ENCODE measurements at places on chromosomes 3 and 15.

DNA sequence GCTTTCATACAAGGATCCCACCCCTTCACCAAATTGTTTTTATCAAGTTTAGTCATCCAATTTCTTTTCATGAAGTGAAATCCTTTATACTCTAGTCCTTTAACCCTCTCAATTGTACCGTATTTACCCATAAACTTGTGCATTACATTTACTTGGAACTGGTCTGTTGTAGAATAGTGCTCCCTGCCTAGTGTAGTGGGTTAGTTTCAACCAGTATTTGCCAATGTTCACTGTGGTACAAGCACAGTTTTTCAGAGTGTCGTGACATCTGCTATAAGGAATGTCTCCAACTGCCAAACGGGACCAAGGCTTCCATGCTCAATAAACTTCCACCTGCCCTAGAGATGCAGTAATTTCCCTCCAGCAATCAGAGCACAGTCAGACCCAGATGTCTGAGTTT is 211.9 kb downstream of the KCNAB1 start:
- DNase-seq = no peak

GRCh38 chr15:70469182-70469581 is 294.2 kb downstream of the UACA start:
- DNase-seq = no peak

DNA sequence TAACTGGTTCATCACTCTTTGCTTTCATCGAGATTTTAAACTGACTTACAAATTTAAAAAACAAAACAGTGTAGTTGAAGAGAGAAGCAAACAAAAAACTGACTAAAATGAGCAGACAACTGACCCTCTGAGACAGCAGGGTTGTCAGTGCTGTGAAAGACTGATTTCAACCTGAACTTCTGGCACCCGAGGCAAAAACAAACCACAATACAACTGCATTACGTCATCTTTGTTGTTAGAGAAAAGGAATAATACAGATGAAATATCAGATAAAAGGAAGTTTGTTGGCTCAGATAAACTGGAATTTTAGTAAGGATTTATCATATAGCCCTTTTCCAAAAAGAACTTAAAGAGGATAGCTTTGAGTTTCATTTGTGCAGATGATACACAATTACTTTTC is 51.1 kb downstream of the PARP15 start:
- no peak for DNase-seq

DNA sequence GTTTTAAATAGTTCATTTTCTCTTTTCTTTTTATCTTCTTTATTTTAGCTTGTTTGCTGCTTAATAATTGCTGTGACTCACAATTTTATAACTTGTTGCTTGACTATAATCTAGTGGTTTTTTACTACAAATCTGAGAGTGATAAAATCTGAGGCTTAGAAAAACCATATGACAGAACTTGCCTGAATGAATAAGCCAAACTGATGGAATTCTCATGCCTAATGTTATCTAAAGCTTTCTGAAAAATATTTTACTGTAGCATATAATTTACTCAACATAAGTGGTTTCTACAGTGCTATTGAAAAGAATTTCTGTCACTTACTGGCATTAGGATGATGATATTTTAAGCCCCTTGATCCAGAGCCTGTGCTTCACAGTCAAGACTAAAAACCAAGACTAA is 175.1 kb downstream of the VGLL3 start:
- no peak for DNase-seq

DNA sequence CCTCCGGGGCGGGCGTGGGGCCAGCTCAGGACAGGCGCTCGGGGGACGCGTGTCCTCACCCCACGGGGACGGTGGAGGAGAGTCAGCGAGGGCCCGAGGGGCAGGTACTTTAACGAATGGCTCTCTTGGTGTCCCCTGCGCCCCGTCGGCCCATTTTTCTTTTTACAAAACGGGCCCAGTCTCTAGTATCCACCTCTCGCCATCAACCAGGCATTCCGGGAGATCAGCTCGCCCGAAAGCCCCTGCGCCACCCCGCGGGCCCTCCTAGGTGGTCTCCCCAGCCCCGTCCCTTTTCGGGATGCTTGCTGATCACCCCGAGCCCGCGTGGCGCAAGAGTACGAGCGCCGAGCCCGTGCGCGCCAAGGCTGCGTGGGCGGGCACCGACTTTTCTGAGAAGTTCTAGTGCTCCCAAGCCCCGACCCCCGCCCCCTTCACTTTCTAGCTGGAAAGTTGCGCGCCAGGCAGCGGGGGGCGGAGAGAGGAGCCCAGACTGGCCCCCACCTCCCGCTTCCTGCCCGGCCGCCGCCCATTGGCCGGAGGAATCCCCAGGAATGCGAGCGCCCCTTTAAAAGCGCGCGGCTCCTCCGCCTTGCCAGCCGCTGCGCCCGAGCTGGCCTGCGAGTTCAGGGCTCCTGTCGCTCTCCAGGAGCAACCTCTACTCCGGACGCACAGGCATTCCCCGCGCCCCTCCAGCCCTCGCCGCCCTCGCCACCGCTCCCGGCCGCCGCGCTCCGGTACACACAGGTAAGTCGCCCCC is at the start of gene THBS1:
Gene THBS1, plus strand, starts transcription at position 595 of the 757 bp plus-strand sequence. CDS start 779 bp downstream, outside the sequence.
- DNase-seq = no peak

- no peak for DNase-seq
Measured at GRCh38 chr3:27079427-27080257, 289.5 kb downstream of the NEK10 start.

DNA sequence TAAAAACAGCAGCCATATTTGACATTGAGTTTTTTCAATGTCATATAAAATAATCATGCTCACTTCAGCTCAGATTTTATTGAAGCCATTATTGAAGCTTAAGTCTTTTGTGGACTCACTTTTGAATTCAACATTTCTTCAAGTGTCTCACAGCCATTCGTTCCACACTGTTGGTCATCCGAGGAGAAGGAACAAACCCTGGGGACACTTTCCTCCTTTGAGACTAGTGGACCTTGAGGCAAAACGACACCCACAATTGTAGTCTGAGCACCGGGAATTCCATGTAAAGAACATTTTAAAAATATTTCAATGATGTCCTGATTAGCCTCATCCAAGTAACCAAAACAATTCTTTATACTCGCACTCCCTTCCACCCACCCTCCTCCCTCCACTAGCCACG is 174.7 kb downstream of the CD47 start:
- no peak for DNase-seq

DNA sequence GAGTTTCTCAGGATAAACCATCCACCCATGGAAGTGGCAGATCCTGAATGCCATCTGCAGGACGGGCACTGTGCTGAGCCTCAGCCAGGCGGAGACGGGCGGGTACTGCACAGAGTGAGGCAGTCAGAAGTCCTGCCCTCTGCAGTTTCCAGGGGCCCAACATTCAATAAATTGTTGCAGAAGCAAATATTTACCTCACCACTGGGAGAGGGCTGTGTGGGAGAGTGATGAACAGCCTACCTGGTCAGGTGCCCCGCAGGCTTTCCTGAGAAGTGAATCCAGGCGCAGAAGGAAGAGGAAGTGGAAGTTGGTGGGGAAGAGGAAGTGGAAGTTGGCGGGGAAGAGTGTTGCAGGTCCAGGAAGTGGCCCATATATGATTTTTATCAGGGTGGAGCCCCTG is 100.8 kb downstream of the SLCO3A1 start:
- DNase-seq = peak; percentile 33

- no peak for DNase-seq
Measured at GRCh38 chr3:127699416-127700300, 26.9 kb downstream of the ABTB1 start.

GRCh38 chr15:73325191-73325861 is 43.4 kb downstream of the HCN4 start:
- no peak for DNase-seq

- peak; percentile 13 for DNase-seq
Measured at GRCh38 chr3:78988324-78988723, 779.5 kb downstream of the ROBO1 start.

DNA sequence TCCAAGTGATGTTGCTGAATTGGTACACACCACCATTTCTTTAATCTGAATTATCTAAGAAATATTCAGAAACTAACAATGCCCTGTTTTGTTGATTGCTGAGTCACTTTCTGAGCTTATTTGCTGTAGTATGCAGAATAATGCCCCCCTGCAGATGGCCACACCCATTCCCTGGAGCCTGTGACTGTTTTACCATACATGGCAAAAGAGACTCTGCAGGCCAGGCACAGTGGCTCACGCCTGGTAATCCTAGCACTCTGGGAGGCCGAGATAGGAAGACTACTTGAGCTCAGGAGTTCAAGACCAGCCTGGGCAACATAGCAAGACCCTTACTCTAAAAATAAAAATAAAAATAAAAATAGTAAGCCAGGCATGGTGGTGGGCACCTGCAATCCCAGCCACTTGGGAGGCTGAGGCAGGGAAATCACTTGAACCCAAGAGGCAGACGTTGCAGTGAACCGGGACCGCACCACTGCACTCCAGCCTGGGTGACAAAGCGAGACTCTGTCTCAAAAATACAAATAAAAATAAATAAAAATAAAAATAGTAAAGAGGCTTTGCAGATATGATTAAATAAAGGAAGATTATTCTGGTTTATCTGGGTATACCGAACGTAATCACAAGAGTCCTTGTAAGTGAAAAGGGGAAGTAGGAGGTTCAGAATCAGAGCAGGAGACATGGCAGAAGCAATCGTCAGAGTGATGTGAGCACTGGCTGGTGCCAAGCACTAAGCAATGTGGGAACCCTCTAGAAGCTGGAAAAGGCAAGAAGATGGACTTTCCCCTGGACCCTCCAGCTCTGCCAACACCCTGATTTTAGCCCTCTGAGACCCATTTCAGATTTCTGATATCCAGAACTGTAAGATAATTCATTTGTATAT is 19.0 kb downstream of the PCYT1A start:
- DNase-seq = no peak

GRCh38 chr3:196311-197148 is at the start of gene CHL1:
Gene CHL1 (plus strand): TSS chr3:196763. CDS start chr3:319777, 123,014 bp downstream.
- peak; percentile 51 for DNase-seq

- DNase-seq = no peak
Measured at GRCh38 chr3:167203062-167203461, 177.0 kb downstream of the ZBBX start.

- DNase-seq = no peak
Measured at GRCh38 chr15:47066392-47066791, 650.9 kb upstream of the SEMA6D start.

DNA sequence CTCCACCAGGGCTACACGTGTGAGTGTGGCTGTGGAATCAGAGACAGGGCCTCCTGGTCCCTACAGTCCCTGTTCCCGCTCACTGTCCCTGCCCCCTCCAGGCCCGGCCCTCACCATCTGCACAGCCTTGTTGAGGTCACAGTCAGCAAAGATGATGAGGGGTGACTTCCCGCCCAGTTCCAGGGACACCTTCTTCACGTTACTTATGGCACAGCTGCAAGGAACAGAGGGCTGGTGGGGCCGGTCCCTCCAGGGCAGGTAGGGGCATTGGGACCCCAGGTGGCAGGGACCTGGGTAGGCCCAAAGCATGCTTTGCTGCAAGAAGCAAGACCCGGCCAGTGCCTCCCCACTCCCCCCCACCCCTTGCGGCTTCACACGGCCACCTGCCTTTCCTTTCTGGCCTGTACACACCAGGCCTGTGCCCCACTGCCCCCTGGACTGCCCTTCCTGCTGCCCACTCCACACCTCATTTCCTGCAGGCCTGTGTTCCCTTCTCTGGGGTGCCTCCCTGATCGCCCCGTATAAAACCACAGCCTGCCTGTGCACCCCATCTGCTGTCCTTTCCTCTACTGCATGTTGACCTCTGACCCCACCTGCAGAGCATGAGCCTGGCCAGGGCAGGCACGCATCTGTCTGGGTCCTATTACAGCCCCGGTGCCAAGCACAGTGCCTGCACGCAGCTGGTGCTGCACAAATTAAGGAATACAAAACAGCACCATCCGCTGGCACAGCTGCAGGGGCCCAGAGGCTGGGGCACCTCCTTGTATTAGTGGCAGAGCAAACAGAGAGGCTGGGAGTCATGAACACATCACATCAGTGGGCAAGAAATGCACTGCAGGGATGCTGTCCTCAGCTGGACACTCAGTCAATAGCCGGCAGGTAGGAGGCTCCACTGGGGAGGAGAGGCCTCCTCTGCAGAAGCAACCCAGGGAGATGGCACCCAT is 30.8 kb upstream of the SLC41A3 start:
- no peak for DNase-seq

DNA sequence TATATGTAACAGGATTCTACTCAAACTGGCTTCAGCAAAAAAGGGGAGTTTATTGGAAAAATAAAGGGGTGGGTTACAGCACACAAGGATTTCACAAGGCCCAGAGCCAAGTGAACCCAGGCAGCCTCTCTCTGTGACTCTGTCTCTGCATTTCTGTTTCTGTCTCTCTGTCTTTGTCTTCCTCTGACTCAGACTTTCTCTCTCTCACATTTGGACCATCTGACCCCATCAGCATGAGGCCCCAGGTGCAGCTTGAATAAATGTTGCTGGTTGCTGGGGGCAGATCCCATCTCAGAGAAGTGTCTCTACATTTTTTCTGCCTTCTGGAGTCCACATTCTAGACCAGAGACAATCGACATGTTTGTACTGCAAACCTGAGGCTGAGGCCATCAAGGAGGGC is 45.0 kb downstream of the RPLP1 start:
- no peak for DNase-seq

DNA sequence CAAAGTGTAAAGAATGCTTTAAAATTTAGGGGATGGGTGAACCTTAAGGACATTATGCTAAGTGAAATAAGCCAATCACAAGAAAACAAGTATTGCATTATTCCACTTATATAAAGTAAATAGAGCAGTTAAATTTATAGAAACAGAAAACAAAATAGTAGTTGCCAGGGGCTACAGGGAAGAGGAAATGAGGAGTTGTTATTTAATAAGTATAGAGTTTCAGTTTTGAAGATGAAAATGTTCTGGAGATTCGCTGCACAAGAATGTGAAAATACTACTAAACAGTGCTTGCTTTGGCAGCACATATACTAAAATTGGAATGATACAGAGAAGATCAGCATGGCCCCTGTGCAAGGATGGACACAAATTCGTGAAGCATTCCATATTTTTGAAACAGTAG is 32.0 kb downstream of the DNAH12 start:
- DNase-seq = no peak

GRCh38 chr3:90055666-90056065 is 948.2 kb downstream of the EPHA3 start:
- no peak for DNase-seq

- DNase-seq = no peak
Measured at GRCh38 chr3:43874731-43875130, 184.0 kb downstream of the ABHD5 start.

DNA sequence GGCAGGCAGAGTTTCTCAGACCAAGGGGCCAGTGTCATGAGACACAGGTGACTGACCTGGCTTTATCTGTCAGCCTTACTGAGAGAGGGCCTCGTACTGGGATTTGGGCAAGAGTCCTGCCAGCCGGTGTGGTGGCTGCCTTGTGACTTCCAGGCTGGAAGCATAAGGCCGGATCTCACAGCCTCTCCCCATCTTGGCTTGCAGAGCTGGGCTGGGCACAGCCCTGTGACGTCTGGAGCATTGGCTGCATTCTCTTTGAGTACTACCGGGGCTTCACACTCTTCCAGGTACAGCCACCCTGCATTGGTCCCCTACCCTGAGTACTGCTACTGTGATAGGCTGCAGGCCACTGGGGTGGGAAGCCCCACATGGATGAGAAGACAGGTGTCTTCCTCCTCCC is 12.1 kb downstream of the CLK3 start:
- no peak for DNase-seq

GRCh38 chr3:94372026-94372425 is 309.2 kb downstream of the NSUN3 start:
- DNase-seq = no peak

- no peak for DNase-seq
Measured at GRCh38 chr3:85244091-85244490, 285.3 kb downstream of the CADM2 start.

GRCh38 chr3:123610331-123610730 is 25.5 kb upstream of the HACD2 start:
- DNase-seq = no peak

- no peak for DNase-seq
Measured at GRCh38 chr3:96070678-96071077, 743.7 kb upstream of the EPHA6 start.
